ENCODE measurements at places on chromosomes 5 and 9.
A peak's percentile ranks its signal among the peaks of the same experiment; 100 is the strongest.

- DNase-seq, result no peak
Measured at GRCh38 chr5:136159457-136159856, 26.8 kb downstream of the SMAD5 start.

DNA sequence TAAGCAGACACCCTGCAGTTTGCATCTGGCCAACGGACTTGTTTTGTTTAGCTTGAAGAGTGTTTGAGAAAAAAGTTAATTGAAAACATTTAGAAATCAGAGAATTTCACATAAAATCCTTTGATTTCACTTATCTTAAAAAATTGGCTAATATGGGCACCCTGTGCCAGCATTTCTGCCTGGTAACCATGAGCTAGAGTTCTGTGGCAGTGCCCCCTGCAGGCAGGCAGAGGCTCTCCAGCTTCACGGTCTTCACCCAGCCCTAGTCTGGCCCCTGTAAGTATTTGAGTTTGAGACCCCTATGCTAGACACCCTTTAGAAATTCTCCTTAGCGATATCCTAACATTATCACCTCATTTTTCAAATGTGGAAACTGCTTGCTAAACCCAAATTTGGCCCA is 18.8 kb upstream of the FANCC start:
- peak; percentile 21 for DNase-seq

- no peak for DNase-seq
Measured at GRCh38 chr9:125985998-125986655, 239.0 kb downstream of the PBX3 start.

GRCh38 chr5:173228107-173228506 is 6.9 kb downstream of the NKX2-5 start:
- DNase-seq, result no peak
